ENCODE measurements at places on chromosomes 7 and 10. TPM values are rescaled to one million over a fixed set of nuclear protein-coding genes. Genes with fewer than 3 reads are reported as not detected.

LBX1 gene
- total RNA-seq: not detected

CALHM1 gene
- total RNA-seq: not detected

VENTX gene
- total RNA-seq: 0.93 TPM

LEP gene
- 278 TPM for total RNA-seq

CYP3A5 gene
- 92.0 TPM for total RNA-seq

LZTS2 gene
- total RNA-seq: 98.0 TPM

DNA sequence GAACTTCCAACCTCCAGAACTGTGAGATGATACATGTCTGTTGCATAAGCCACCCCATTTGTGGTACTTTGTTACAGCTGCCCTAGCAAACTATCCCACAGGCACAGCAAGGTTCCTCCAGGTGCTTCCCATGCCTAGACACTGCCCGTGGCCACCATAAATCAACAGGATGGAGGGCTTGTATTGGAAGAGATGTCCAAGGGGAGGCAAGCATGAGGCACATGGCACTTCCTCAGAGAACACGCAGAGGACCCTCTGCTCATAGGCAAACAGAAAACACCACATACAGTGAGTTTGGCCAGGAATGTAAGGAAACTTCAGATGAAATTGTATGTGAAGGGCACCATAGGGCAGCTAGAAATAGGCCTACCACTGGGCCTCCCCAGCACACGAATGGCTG, 291.1 kb downstream of the GRID1 start:
- no peak for DNase-seq

- DNase-seq: no peak
Measured at GRCh38 chr10:80896959-80897358, 359.3 kb downstream of the SH2D4B start.

DNA sequence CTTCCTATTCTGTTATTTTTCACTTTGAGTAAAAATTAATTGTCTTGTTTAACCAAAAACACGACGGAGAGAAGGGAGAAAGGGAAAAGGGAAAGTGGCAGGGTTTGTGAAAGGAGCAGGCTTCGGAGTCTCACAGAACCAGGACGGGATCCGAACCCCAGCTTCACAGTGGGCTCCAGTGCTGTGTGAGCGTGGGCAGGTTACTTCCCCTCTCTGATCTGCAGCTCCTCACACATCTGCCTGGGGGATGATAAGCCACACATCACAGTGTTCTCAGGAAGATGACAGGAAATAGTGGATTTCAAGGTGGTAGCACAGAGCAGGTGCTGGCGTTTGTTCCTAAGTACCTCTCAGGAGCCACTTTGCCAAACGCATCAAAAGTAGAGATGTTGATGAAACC, 94.2 kb upstream of the GPR26 start:
- no peak for DNase-seq

DNA sequence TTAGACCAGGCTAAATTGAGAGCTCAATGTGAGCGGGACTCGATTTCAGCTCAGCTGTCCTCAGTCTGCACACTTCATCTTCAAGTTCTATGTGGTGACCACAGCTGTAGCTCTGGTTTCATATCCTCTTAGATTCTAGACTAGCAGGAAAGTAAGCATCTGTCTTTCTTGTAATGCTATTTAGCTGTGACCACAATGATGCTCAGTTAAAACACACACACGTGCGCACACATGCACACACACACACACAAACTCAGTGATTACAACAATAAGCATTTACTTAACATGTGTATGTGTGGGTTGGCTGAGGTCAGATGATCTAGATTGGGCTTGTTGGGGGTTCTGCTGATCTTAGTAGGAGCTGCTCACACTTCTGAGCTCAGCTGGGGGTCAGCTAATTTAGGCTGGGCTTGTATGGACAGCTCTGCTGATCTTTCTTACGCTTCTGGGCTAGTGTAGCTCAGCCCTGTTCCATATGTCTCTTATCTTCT, 82.5 kb downstream of the ZNF365 start:
- no peak for DNase-seq

DNA sequence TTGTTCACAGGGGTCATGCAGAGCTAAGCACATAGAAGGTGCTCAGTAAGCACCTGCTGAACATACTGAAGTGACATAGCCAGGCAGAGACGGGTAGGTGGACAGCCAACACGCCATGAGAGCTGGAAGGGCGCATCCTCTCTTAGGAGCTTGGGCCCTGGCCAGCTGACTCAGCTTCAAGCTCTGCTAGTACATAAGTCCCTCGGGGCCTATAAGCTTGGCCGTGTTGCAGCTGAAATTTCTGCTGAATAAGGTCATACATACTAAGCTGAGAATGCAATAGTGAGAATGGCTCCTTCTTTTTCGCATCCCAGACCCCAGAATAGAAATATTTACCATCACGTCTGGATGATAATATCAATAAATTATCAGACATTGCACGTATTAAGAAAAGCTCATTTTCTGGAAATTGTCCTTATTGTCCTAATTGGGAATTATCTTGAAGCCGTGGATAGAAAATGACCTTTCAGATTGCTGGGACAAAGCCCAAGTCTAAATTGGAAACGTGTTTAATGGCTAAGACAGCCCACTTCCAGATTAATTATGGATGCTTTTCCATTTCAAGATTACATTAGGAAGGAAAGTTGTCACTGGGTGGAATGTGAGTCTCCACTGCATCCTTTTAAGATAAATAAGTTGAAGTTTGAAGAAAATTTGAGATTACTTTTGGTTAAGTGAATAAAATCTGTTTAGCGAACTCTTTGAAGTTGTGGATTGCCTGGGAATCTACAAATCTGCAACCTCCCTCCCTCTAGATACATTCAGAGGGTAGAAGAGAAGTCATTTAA, 287.1 kb upstream of the C7orf33 start:
- peak; percentile 45 for DNase-seq

GRCh38 chr7:88073626-88074025, 139.6 kb downstream of the ADAM22 start:
- DNase-seq: no peak

- DNase-seq: no peak
Measured at GRCh38 chr10:71978988-71979691, 14.9 kb downstream of the CHST3 start.

GRCh38 chr10:17743437-17743836, 8.6 kb upstream of the TMEM236 start:
- no peak for DNase-seq

Measured in omental fat pad (tissue), 4 donors.